ENCODE measurements at places on chromosomes 3 and 15.

DNA sequence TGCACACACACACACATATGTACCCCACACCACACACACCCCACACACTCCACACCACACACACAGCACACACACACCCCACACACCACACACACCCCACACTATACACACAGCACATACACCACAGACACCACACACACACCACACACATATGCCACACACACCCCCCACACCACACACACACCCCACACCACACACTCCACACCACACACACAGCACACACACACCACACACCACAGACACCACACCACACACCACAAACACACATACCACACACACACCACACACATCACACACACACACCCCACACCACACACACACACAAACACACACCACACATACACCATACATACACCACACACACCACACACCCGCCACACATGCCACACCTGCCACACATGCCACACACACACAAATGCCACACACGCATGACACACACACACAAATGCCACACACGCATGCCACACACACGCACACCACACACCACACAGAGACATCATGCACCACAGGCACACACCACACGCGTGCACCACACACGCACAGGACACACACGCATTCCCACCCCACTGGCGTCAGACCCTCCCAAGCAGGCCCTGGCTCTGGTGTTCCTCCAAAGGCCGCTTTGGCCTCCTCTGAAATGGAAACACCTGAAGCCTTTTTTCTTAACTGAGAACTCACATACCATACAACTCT lies 15.7 kb downstream of the CHST13 start:
- DNase-seq, result no peak

- no peak for DNase-seq
Observed at GRCh38 chr15:82798531-82799166, 7.2 kb downstream of the FSD2 start.

DNA sequence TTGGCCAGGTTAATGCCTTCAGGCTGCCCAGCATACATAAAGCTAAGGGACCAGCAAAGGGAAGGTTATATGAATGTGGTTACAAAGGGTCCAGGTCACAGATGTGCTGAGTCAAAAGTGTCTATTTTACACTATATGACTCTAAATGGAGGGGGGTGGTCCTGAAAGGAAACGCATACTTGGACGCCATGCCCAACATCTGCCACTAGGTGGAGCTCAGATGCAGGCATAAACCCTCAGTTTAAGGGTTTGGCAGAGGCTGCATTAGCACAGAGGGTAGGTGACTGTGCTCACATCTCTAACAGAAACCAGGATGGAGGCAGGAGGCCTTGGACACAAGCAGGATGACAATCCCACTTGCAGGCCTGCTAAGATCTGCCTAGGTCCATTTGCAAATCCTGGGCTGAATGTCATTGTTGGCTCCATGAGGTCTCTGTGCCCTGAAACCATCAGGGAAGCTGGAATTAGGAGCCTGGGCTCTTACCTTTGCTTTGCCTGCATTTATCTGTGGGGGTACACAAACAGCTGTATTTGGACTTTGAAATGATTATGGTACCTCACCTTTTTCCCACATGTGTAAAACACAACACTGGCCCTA lies 55.8 kb downstream of the ZNF621 start:
- DNase-seq, result peak; percentile 29

GRCh38 chr3:46359733-46360493 lies 6.0 kb downstream of the CCR2 start:
- no peak for DNase-seq

GRCh38 chr3:197021231-197021630 lies 8.4 kb downstream of the MELTF start:
- no peak for DNase-seq

GRCh38 chr3:14480207-14481017 lies 59.7 kb downstream of the GRIP2 start:
- DNase-seq, result no peak

DNA sequence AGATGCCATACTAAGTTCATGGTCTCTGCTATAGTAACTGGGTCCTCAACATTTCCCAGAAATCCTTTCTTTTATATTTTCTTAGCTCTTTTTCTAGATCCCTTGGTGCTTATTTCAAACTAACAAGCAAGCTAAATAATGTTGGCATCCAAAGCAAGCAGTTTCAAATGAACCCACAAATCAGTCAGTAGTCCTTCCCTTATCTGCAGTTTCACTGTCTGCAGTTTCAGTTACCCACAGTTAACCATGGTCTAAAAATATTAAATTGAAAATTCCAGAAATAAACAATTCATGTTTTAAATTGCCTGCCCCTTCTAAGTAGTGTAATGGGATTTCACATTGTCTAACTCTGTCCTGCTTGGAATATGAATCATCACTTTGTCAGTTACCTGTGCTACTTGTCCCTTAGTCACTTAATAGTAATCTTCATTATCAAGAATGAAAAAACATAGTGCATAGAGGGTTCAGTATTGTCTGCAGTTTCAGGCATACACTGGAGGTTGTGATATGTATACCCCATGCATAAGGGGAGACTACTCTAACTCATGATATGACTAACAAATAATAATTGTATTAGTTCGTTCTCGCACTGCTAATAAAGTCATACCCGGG lies 633.7 kb downstream of the MECOM start:
- no peak for DNase-seq

DNA sequence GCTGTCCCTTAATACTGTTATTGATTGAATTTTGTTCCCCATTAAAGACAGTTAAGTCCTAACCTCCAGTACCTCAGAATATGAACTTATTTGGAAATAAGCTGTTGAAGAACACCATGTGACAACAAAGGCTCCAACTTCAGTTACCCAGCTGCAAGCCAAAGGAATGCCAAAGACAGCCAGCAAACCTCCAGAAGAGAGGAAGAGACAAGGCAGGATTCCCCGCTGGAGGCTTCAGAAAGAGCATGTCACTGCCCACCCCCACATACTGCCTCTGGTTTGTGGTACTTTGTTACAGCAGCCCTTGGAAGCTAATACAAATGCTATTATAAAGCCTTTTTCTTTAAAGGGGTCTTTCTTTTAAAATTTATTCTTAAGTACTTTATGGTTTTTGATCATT lies 18.4 kb upstream of the NEK10 start:
- DNase-seq, result no peak

DNA sequence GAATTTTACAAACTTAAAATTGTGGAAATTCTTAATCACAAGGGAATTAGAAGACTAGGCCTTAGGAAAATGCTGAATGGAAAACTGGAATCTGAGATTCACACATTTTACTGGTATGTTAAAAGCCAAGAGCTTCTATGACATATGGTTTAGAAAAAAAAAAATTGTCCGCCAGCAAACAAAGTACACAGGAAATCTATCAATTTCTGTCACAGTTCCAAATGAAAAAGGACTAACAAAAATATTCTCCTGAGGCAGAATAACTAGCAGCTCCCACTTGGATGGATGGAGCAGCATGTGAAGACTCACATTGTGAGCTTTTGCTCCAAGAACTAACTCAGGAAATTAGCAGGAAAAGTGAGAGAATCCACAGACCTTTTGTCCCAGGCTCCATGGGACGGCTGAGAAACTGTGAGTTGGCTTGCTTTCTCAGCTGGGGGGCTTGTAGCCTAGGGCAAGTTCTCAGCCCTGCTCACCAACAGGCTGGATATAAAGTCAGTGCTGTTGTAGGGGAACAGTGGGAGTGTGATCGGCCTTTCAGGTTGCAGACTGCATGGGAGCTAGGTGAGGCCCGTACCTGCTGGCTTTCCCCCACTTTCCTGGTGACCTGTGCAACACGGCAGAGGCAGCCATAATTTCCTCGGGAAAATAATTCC lies 731.1 kb upstream of the SGO1 start:
- no peak for DNase-seq

DNA sequence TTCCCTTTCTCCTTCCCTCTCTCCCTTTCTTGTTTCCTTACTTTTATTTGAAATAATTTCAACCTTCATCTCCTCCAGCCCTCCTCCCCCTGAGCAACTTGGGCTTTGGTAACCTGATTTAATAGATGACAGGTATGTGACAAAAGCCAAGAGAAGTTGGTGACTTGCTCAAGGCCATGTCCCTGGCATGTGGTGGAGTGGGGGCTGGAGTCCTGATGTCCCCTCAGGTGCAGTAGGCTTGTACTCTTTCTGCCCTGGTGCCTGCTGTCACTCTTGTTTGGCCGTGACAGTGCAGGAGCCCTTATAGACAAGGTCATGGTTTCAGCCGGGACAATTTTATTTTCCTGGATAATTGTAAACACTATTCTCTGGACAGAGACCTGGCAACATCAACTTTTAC lies 152.7 kb downstream of the SV2B start:
- no peak for DNase-seq

DNA sequence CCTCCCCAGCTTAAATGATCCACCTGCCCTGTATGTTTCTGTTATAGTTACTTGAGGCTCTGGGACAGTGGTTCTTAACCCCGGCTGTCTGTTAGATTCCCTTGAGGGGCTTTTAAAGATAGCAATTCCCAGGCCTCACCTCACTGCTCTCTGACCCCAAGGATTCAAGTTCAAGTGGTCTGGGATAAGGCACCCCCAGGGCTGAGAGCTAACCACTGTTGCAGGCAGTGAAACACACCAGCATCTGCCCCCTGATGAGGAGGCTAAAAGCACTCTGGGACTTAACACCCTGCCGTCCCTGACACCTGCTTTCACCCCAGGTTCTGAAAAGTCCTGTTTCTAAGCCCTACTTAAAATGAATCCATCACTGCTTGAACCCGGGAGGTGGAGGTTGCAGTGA lies 103.7 kb downstream of the LRRK1 start:
- no peak for DNase-seq

DNA sequence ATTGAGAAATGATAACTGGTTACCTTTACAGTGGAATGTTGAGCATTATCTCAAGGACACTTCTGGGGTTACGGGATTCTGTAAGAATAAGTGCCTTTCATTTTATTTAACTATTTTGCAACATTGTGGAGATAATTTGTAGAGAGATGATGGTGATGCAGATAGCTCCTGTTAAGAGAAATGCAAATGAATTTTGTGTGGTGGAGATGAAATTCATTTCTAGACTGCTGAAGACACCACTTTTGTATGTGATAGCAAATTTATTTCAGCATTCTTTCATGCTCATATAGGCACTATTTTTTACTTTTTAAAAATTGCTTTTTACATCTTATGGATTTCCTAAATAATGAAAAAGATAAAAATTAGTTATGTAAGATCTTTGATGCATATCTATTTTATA lies 463.3 kb upstream of the CBLB start:
- DNase-seq, result no peak

DNA sequence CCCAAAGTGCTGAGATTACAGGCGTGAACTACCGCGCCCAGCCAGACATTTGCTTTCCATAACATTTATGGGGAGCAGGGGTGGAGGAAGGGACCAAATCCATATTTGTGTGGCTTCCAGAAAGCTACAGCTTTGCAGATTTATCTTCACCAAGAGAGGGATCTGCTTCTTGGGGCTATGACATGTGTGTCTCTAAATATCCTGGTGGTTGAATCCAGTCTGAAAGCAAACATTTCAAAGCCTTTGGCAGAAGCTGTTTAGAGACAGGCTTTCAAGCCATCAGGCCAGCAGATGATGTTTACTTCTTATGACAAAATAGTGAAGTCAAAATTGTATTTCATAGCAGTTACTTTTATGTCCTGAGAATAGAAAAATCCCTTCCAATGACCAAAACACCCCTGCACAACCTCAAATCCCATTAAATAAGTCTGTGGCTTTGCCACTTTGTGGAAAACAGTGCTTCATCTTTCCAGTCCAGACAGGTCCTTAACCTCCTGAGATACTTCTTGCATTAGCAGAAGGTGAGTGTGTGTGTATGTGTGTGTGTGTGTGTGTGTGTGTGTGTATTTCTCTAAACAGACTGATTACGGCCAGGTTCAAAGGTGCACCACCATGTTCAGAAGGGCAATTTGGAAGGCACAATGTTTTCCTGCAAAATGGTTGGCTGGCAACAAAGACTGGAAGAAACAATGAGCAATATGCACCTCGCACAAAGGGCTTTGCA lies 191.4 kb upstream of the LRIG1 start:
- DNase-seq, result no peak

- DNase-seq, result no peak
Observed at GRCh38 chr15:49706805-49707204, 86.0 kb downstream of the DTWD1 start.

DNA sequence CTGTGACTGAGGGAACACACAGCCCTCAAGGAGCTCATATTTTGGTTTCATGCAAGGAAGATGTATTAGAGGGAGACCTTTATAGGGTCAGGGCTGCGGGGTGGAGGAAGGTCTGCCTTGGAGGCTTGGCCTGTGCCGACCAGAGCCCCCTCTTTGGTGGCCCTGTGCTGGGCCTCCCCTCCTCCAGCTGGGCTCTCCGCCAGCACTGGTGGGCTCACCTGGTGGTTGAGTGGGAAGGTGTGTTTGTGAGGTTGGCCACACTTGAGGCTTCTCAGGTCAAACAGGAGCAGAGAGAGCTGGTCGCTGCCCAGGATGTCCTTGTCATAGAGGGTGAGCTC lies 2.6 kb downstream of the PLA2G4F start:
- DNase-seq, result no peak

DNA sequence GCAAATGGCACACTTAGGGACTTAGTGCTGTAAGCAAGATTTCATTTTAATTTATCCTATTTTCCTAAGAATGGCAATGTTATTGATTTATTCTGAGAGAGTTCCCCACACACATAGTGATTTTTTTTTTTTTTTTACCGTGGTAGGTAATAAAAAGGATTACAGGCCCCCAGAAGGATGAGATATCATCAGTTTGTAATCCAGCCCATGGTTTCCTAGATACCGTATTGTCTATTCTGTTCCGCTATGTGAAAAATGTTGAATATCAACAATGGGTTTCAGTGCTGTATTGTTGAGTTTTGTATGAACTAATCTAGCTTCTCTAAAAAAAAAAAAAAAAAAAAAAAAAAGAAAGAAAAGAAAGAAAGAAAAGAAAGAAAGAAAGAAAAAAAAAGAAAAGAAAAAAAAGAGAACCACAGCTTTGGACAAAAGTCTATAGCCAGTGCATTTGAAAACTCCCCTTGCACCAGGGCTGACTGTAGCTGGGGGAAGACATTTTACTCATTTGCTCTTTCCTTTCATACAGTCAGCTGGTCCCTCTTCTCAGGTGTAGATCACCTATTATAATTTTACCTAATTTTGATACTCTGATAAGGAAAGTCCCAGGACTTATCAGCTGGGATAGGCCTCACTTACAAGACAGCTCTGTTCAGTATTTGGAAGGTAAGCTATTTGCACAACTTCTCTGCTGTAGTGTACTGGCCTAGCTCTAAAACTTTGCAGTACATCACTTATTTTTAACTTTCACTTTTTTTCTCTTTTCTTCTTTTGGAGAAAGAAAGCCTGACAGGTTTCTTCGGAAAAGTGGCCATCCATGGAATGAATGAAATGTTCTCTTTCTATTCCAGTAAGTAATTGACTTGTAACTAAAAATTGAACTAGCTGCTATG lies 101.4 kb upstream of the SOX2 start:
- DNase-seq, result no peak

DNA sequence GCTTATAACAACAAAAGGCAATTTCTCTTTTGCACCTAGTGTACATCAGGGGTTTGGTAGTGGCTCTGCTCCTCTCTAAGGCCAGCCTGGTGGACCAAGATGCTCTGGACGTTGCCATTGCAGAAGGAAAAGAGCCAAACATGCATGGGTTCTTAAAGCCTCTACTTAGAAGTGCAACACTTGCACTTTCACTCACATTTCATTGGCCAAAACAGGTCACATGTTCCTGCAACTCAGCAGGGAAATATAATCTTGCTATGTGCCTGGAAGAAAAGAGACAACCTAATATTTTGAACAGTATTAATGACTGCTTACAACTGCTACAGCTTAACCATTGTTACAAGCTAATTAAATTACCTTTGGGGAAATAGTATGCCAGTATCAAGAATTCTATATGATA lies 182.9 kb downstream of the IL5RA start:
- DNase-seq, result no peak

Data from stimulated activated CD8-positive, alpha-beta memory T cell treated with anti-CD3 and anti-CD28 coated beads, Interleukin-7, amount 100 ng/mL, for 4 hours (primary cell).